NCI-H748 treated with DMSO at 0.1 percent for 48 hours (cell line): ENCODE measurements at places on chromosomes 7 and 10.

DNA sequence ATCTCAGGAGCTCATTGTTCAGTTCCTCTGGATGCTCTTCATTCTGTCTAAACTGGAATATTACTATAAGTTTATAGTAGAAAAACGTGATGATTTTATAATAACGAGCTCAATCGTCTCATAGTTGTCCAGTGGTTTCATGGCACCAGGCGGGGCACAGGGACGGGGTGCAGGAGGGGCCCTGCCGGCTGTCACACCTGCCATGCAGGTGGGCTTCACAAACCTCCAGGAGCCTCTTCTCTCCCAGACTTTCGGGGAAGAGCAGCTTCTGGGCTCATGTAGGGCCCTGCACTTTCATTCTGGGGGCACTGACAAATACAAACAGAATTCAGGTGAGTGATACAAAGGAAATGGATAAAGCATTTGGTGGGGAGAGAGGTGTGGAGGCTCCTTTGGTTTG lies 146.9 kb upstream of the KLF6 start:
- no peak for DNase-seq

DNA sequence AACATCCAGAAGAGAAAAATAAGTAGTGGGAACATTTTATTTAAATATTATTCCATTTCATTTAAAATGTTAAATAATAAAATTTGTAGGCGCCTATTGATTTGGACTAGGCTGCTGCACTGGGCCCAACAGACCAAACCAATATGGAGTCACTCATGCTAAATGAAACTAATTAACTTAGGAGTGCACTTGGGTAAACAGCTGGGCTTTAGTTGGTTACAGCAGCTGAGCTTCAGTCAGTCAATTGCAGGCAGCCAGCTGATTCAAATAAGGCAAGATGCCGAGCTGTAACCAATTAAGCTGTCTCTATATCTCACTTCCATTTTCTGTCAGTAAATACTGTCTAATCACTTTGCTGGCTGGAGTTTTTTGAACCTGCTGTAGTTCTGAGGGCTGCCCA lies 102.1 kb upstream of the WDR11 start:
- no peak for DNase-seq

GRCh38 chr7:292826-293225 lies 2.9 kb downstream of the FOXL3 start:
- no peak for DNase-seq

DNA sequence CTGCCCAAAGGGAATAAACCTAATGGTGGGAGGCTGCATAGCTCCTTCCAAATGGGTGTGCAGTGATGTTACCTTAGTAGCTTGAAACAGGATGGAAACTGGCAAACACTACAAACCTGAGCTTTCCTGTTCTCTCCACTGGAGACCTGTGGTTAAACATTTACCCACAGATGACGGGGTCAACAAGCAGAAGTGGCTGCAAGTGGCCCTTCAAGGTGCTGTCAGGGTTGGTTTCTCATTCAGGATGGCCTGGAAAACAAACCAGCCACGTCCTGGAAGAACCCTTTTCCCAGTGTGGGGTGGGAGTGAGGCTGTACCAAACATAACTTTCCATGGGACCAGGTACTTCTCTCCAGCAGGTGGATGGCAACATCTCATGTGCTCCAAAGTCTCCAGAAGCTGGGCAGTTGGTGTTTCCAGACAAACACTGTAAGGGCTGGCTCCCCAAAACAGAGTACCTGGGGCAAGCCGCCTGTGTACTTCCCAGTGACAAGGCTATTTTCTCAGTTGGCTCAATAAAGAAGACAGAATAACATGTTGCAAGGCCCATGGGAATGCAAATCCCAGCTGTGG lies 67.5 kb downstream of the DNAJB9 start:
- DNase-seq = no peak
